ENCODE measurements at places on chromosomes 1 and 21. TPM values are rescaled to one million over a fixed set of nuclear protein-coding genes. Genes with fewer than 3 reads are reported as not detected.

- DNase-seq: no peak
Observed at GRCh38 chr1:166882893-166883292, 6.8 kb upstream of the TADA1 start.

GRCh38 chr1:107633596-107633995 lies 331.4 kb downstream of the VAV3 start:
- DNase-seq: no peak

DNA sequence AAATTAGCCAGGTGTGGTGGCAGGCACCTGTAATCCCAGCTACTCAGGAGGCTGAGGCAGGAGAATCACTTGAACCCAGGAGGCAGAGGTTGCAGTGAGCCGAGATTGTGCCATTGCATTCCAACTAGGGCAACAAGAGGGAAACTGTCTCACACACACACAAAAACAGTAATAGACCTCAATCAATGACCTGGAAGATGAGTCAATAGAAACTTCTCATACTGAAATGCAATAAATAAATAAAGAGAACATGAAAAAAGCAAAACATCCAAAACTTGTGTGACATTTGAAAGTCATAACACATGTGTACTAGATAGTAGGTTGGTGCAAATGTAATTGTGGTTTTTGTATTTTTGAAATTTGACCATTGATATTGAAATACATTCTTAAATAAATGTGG lies 1338.5 kb downstream of the AMY1C start:
- DNase-seq: no peak

DNA sequence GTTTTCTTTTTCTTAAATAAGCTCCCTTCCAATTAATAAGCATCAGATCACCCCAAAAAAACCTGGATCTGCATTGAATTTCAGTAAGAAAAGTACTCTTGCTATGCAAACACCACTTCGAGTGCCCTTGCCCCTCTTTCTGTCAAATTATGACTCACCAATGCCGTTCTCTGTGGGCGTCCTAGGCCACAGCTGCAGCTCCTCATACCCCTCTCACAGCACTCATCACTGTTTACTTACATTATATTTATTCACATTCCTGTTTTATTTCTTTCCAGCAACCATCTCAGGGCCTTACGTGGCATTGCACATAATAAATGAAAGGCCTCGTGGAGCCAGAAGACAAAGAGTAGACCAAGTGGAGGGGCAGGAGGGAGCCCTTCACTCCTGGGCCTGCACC lies 99.1 kb upstream of the CTTNBP2NL start:
- DNase-seq: no peak

GRCh38 chr1:187566354-187566753 lies 737.6 kb downstream of the PLA2G4A start:
- no peak for DNase-seq

DNA sequence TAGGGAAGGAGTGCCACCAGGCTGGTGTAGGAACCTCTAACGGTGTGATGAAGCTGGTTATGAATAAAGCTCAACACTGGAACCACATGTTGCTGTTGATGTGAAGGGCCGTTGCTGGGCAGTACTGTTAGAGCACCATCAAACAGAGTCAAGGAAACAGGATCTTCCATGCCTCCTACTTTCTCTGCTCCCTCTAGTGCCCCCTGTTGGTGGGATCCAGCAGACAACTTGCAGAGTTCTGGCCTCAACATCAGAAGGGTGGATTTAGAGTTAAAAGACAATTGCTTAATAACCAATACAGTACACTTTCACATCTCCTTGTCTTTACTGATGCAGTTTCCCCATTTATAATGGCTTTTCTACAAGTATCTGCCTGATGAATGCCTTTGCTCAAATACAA lies 336.4 kb downstream of the NTNG1 start:
- no peak for DNase-seq

DNA sequence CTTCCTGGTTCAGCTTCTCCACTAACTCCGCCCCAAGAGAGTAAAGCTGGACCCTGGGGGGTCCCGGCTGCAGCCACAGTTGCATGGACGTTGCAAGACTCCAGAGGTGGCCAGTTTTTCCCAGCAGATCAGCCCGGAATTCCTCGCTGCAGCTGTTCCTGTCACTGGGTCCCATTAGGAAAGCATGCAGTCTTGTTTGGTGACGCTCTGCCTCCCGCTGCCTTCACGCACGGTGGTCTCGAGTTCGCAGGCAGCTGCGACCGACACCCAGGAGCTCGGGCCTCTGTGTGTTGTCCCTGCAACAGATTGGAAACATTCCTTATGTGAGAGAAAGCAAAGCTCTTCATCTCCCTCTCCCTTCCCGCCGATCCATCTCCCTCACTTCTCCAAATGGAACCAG lies 162.8 kb downstream of the PRDM16 start:
- DNase-seq: no peak

DNA sequence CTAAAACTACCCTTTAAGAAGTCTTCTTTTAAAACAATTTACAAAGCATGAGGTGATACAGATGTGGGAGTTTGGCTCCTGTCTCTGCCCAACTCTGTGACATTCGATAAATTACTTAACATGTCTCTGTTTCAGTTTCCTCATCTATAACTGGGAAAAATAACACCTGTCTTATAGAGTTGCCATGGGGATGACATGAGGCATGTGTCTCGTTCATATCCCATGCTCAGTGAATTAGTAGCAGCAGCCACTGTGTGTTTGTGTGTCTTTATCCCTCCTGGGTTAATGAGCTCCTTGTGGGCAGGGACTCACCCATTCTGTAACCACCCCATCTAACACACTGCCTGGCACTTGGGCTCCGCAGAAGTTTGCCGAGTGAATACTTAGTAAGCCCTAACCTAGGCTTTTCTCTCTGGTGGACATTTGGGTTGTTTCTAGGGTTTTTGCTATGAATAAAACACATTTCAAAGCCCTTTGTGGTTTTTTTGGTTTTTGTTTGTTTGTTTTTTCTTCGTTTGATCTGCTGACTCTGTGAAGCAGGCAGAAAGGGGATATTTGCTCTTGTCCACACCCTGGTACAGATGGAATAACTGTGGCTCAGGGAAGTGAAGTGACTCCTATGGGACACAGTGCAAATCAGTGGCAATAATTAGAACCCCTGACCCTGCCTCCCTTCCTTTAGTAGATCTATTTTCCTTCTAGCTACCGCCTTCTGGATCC lies 797 bp upstream of the KCNJ9 start:
- DNase-seq: no peak

GRCh38 chr1:204255966-204256365 lies 42.2 kb upstream of the GOLT1A start:
- no peak for DNase-seq

GRCh38 chr1:35111106-35111505 lies 31.9 kb downstream of the ZMYM1 start:
- no peak for DNase-seq

- peak; percentile 5 for DNase-seq
Observed at GRCh38 chr1:30058970-30059369, 664.4 kb downstream of the MATN1 start.

DNA sequence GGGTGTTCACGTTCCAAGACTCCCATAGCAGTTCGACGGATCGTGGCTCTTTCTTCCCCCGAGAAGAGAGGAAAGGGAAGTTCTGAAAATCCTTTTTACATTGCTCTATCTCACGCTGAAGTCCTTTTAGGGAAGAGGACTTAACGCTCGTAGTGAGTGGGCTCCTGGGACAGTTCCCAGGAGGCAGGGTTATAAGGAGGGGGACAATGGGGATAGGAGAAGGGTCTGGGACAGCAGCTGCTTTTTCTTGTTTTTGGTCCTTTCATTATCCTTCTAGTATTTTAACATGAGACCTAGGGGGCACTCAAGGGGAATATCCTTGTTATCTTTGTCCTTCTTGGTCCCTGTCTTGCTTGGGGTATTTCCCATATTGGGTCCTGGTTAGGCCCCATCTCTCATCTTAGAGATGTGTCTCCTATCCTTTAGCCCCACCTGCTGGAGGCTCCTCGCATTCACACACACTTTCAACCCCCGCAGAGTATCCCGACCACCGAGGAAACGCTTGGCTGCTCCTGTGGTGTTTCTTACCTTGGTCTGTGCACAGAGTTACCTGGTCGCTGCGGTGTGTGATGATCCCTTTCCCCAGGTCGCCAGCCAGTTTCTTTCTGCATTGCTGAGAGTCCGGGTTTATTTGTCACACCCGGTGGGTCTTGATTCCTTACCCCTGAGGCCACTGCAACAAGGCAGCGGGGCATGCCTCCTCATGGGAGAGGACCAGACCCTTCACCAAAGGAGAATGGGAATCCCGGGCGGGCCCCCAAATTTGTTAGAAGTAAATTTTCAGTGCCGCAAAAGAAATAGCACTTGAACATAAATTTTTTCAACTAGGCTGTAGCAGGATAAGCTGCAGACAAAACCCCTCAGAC lies 29.7 kb downstream of the SCCPDH start:
- DNase-seq: no peak

GRCh38 chr1:47208374-47208850 lies 18.6 kb upstream of the PDZK1IP1 start:
- no peak for DNase-seq

FCRL1 gene
- not detected for total RNA-seq

WNT4 gene
- 0.13 TPM for total RNA-seq

ACOT11 gene
- 3.2 TPM for total RNA-seq
